ENCODE measurements at places on chromosomes 3 and 15. TPM values are rescaled to one million over a fixed set of nuclear protein-coding genes. Genes with fewer than 3 reads are reported as not detected.

Gene DUOXA2
- not detected for total RNA-seq

Gene TOP2B
- total RNA-seq, result 72.8 TPM

Gene SIAH2
- 21.4 TPM for total RNA-seq

Gene CLDN1
- total RNA-seq, result 0.18 TPM

Gene CFAP100
- not detected for total RNA-seq

Gene NTRK3
- total RNA-seq, result 0.28 TPM

Gene ZBTB20
- total RNA-seq, result 12.6 TPM

Gene ARNT2
- total RNA-seq, result 7.0 TPM

Gene C3orf80
- total RNA-seq, result 8.0 TPM

Gene DUOXA1
- not detected for total RNA-seq

Gene NOX5
- 0.09 TPM for total RNA-seq

Gene FAM3D
- total RNA-seq, result not detected

Gene WNT5A
- 4.4 TPM for total RNA-seq

Gene KBTBD13
- total RNA-seq, result not detected

All from smooth muscle cell of bladder (primary cell).